Activated CD4-positive, alpha-beta T cell treated with anti-CD3 and anti-CD28 coated beads, Interleukin-2, amount 10 ng/mL, durations not matched to agents 7 days and 5 days (primary cell): ENCODE measurements at places on chromosomes 16 and 17. TPM values are rescaled to one million over a fixed set of nuclear protein-coding genes. Genes with fewer than 3 reads are reported as not detected.

DNA sequence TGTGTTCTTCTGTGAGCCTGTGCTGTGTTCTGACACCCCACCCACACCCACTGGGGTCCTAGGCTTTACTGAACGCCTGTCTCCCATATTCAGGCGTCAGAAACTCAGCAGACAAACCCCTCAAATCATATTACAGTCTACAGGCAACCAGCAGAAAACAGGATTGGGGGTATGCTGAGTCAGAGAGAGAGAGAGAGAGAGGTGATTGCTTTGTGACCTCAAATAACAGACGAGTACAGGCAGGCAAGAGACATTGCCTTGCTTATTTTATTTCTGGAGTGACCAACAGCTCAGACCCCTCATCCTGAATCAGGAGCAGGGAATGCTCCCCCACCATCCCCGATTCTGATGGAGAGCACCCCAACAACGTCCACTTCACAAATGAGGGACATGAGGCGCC, 473.9 kb downstream of the PMP22 start:
- H3K27ac ChIP-seq: no peak overlapping the region
- no peak overlapping the region for H3K4me3 ChIP-seq
- H3K27me3 ChIP-seq: peaks cover 4% of the 10 kb centered on the region

The CNGB1 gene
- not detected for total RNA-seq

GRCh38 chr17:58184986-58185761, 7.4 kb upstream of the EPX start:
- H3K4me1 ChIP-seq: peaks cover 4% of the 10 kb centered on the region
- no peak overlapping the region for H3K4me3 ChIP-seq
- DNase-seq: no peak
- H3K36me3 ChIP-seq: no peaks in the 10 kb centered on the region

The KCNH6 gene
- total RNA-seq: not detected

DNA sequence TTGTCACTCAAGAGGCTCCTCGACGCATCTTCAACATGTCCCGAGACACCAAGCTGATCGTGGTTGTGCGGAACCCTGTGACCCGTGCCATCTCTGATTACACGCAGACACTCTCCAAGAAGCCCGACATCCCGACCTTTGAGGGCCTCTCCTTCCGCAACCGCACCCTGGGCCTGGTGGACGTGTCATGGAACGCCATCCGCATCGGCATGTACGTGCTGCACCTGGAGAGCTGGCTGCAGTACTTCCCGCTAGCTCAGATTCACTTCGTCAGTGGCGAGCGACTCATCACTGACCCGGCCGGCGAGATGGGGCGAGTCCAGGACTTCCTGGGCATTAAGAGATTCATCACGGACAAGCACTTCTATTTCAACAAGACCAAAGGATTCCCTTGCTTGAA, 101.0 kb downstream of the HS3ST2 start:
- no peaks in the 10 kb centered on the region for H3K27me3 ChIP-seq
- no peaks in the 10 kb centered on the region for H3K36me3 ChIP-seq
- no peaks in the 10 kb centered on the region for H3K4me1 ChIP-seq
- H3K4me3 ChIP-seq: no peak overlapping the region
- no peak for DNase-seq

The OTOP2 gene
- not detected for total RNA-seq

DNA sequence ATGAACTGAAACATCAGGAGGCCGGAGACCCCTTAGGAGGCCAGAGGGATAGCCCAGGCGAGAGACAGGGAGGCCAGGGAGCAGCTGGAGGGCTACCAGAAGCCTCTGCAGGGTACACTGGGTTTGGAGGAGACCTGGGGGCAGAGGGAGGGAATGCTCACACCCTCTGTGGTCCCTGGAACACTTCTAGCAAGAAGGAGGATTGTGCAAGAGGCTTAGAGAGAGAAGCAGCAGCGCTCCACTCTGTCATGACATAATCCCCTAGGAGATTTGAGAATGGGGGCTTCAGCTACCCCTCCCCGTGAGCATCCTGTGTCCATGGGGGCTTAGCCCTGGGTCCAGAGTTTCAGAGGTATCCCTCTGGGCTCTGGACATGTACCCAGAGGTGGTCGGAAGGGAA, 15.8 kb downstream of the GPR142 start:
- no peaks in the 10 kb centered on the region for H3K36me3 ChIP-seq
- H3K4me1 ChIP-seq: peaks cover 4% of the 10 kb centered on the region
- H3K4me3 ChIP-seq: no peak overlapping the region
- H3K27me3 ChIP-seq: peaks cover 2% of the 10 kb centered on the region
- DNase-seq: no peak

GRCh38 chr17:58591455-58591854, 77.0 kb upstream of the MTMR4 start:
- H3K4me1 ChIP-seq: no peaks in the 10 kb centered on the region
- DNase-seq: no peak
- no peak overlapping the region for H3K4me3 ChIP-seq
- H3K27ac ChIP-seq: no peak overlapping the region

DNA sequence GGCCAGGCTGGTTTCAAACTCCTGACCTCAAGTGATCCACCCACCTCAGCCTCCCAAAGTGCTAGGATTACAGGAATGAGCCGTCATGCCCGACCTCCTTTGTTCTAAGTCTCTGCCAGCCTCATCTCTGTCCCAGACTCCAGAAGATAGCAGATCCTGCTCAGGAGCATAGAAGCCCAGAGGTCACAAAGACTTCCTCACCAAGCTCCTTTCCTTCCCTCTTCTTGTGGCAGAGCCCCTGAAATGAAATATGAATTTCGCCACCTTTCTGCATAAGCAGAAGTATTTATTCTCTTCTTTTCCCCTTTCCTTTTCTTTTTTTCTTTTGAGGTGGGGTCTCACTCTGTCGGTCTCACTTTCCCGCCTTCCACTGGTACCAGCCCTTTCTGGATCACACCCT, 11.5 kb upstream of the PIPOX start:
- H3K27me3 ChIP-seq: peaks cover 49% of the 10 kb centered on the region
- H3K27ac ChIP-seq: no peak overlapping the region

The KRT33A gene
- not detected for total RNA-seq

GRCh38 chr16:22868593-22869224, 54.7 kb downstream of the HS3ST2 start:
- no peaks in the 10 kb centered on the region for H3K27me3 ChIP-seq
- no peaks in the 10 kb centered on the region for H3K36me3 ChIP-seq
- H3K27ac ChIP-seq: no peak overlapping the region
- no peaks in the 10 kb centered on the region for H3K4me1 ChIP-seq

DNA sequence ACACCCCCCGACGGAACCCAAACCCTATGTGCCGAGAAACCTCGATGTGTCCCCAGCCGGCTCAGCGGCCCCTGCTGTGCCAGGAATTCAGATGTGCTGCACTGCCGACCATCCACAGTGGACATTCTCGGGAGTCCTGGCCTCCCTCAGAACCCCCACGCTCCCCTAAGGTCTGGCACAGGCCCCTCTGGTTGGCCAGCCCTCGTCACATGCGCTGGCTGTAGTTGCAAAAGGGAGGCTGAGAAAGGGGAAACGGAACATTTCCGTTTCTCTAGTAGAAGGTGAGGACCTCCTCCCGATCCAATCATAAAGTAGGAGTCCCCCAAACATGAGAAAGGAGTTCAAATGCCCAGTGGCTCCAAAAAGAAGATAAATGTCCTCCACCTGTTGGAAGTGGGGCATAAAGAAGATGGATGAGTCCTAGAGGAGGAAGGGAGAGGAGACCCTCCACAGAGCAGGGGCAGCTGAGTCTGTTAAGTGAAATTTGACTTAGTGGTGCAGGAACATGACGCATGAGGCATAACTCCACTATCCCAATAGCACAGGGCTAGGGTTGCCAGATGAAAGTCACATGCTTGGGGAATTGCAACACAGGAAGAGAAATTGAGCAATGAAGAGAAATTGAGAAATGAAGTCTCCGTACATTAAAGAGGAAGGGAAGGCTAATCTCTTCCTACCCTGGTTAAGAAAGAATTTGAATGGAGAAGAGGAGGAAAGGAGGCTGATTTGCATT, 49.3 kb upstream of the WSB1 start:
- H3K4me1 ChIP-seq: peaks cover 14% of the 10 kb centered on the region
- peaks cover 10% of the 10 kb centered on the region for H3K27me3 ChIP-seq
- no peak overlapping the region for H3K4me3 ChIP-seq
- DNase-seq: no peak
- no peak overlapping the region for H3K27ac ChIP-seq

DNA sequence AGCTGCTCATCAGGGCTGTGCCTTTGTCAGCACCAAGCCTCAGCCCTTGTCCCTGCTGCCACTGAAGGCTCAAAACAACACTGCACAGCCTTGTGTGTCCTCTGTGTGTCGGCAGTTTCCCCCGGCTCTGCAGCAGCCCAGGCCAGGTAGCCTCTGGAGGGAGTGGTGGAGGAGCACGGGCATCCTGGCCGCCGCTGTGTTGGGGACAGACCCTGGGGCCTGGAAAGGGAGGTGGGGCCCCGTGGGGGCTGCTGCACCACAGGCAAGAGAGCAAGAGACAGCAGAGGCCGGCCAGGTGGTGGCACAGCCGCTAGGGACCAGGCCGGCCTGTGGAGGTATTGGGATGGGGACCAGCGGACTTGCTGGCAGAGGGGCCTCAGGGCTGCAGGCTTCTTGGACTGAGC, 96.9 kb upstream of the ZNF750 start:
- no peak overlapping the region for H3K4me3 ChIP-seq
- H3K36me3 ChIP-seq: peaks cover 37% of the 10 kb centered on the region
- no peak for DNase-seq
- H3K27ac ChIP-seq: no peak overlapping the region

The NETO2 gene
- total RNA-seq: 8.3 TPM
